NCI-H2081 treated with DMSO at 0.1 percent for 48 hours (cell line): ENCODE measurements at places on chromosomes 12 and 14.

- DNase-seq = no peak
These were observed 168.2 kb downstream of the AKAP6 start for GRCh38 chr14:32497248-32497647.

GRCh38 chr14:101960225-101960624, 4.1 kb upstream of the DYNC1H1 start:
- DNase-seq = no peak

GRCh38 chr12:14167005-14167628, 185.7 kb upstream of the GRIN2B start:
- DNase-seq = peak; percentile 13

GRCh38 chr14:24935796-24936195, 114.2 kb downstream of the STXBP6 start:
- DNase-seq = no peak

DNA sequence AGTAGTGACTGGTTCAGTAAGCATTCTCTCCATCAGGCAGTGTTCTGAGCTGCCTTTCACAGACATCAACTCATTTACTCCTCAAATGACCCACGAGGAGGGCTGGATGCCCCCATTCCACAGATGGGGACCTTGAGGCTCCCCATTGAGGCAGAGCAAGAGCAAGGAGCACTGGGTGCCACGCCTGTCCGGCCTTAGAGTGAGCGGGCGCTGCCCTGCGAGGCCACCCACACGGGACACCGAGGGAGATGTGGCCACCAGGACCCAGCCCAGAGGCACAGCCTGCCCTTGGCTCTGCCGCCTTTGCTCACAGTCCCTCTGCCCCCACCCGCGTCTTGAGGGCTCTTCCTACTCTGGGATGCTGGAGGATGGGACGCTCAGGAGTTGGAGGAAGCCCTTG, 3.0 kb downstream of the FBRSL1 start:
- DNase-seq = no peak

DNA sequence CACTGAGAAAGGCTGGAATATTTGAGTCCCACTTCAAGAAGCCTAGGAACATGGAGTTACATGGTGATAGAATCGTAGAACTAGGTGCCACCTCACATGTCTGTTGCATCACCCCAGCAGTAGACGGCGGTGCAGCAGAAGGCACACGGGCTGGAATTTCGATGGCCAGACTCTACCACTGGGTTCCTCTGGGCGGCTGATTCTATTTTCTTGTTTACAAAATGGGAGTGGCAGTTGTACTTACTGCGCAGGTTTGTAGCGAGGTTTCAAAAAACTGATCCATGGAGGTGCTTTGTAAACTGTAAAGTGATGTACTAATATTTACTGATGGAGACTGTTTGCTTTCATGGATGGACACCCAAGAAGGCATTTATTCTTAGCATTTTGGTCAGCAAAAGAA, 45.7 kb downstream of the WDR20 start:
- DNase-seq = no peak

DNA sequence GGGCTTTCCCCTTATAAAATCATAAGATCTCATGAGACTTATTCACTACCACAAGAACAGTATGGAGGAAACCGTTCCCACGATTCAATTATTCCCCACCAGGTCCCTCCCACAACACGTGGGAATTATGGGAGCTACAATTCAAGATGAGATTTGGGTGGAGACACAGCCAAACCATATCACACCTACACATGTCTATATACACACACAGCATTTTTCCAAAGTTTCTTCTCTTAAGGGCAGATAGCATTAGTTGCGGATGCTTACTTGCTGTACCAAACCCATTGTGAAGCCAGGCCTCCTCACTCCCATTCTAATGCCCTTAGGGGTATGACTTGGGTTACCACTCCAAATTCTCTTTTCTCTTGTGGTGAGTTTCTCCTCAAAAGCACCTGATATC, 104.1 kb upstream of the RAP1B start:
- no peak for DNase-seq

DNA sequence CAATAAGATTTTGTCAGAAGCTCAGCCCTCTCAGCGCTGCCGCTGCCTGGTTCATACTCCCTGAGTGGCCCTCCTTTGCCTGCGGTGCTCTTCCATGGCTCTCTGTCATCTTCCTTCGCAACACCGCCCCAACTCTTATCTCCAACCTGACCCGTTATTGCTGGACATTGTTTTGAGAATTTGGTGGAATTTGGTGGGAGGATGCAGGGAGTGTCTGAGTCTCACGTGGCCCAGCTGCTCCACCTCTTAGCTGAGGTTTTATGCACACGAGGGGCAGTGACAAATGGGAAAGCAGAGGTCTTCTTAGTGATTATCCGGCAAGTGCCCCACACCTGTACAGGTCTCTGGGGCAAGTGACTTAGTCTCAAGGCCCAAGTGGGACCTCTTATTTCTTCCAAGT, 97.5 kb upstream of the RPH3A start:
- DNase-seq = no peak

DNA sequence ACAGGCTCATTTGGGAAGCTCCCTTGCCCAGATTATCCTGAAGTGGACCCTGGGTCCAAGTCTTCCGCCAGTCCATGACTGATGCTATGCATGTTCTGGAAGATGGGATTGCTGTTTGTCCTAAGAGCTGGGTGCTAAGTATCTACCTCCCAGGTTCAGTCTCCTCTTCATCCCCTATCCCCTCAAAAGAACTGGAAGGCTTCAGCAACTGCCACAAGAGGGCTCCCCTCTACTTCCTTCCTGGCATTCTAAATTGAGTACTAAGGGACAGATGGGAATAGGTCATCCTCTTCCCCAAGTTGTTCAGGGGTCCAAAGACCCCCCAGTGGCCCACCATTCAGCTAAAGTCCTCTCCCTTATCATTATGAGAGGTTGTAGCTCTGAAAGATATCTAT, 9.0 kb upstream of the FKBP11 start:
- DNase-seq = no peak

GRCh38 chr12:59972905-59973304, 377.1 kb downstream of the SLC16A7 start:
- no peak for DNase-seq

- no peak for DNase-seq
These were observed 912.0 kb downstream of the GALC start for GRCh38 chr14:87081004-87081403.
